ENCODE measurements at places on chromosomes 7 and 10. TPM values are rescaled to one million over a fixed set of nuclear protein-coding genes. Genes with fewer than 3 reads are reported as not detected.

DNA sequence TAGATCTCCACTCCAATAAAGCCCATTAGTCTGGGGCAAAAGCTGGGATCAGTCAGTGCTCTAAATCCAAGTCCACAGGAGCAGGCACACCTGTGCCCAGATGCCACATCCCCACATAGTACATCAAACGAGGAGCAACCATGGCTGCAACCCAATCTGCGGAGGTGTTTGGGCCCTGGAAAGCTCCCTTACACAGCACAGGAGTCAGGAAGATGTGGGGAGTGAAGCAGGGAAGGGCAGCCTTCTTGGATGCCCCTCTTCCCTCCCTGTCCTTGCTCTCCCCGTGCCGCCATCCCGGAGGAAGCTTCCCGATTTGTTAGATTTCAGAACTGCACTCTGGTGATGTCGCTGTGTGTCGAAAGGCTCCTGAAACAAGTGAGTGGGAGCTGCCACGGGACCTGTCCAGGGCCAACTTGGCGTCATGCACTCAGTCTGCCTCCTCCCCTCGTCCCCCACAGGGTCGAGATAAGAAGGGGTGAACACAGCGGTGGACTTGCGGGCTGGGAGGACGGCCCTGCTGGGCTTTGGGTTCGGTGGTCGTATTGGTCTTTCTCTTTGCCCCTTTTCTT is 230.6 kb upstream of the GRB10 start:
- DNase-seq, result no peak

DNA sequence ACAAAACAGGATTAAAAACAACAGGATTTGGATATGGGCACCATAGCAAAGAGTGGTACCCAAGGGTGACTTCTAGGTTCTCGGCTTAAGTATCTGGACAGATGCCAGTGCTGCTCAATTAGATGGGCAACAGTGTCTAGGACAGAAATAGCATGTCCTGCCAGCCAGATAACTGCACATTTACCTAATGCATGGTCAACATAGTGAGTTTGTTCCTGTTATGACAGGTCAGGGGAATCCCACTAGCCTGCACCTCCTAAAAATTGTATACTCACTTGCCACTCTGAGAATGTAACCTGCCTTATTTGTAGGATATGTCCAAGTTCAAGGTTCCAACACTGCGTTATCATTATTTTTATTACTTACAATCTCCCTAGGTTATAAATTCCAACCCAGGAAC is 471.7 kb downstream of the GRM8 start:
- DNase-seq, result no peak

DNA sequence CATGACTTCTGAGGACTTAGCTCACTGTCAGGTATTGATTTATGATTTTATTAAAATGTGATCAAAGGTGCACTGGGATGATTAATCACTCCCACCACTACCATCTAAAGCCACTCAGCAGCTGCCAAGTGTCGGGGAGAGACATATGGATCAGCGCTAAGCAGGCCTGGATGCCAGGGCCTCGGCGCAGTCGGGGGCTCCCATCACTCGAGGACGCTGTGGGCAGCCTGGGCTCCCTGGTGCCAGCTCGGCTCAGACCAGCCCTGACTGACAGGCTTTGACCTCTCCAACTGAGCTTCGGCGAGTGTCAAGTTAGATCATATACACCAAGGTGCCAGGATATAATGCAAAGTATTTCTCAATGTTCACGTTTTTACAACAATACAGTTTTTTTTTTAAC is 267.7 kb downstream of the ACTR3B start:
- no peak for DNase-seq

- DNase-seq, result no peak
Measured at GRCh38 chr10:112728997-112729396, 221.1 kb upstream of the TCF7L2 start.

GRCh38 chr7:11261470-11261869 is 287.8 kb downstream of the PHF14 start:
- DNase-seq, result no peak

DNA sequence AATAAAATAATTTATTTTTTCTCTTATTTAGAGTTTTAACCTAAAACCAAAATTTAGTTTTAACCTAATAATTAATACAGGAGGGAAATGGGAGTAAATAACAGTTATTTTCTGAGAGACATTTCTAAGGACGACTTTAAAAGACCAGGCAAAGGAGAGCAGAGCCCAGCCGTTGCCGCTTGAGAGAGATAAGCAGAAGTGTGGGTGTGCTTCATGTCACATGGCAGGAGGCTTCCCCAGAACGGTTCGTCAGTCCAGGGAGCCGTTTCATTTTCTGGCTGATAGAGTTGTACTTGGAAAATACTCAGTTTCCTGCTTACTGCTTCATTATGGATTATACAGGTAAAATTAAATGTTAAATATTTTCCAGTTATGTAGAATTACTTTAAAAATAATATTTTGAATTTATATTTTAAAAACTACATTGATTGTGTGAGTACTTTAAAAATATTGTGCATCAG is 61.4 kb downstream of the ST7 start:
- DNase-seq, result peak; percentile 40

DNA sequence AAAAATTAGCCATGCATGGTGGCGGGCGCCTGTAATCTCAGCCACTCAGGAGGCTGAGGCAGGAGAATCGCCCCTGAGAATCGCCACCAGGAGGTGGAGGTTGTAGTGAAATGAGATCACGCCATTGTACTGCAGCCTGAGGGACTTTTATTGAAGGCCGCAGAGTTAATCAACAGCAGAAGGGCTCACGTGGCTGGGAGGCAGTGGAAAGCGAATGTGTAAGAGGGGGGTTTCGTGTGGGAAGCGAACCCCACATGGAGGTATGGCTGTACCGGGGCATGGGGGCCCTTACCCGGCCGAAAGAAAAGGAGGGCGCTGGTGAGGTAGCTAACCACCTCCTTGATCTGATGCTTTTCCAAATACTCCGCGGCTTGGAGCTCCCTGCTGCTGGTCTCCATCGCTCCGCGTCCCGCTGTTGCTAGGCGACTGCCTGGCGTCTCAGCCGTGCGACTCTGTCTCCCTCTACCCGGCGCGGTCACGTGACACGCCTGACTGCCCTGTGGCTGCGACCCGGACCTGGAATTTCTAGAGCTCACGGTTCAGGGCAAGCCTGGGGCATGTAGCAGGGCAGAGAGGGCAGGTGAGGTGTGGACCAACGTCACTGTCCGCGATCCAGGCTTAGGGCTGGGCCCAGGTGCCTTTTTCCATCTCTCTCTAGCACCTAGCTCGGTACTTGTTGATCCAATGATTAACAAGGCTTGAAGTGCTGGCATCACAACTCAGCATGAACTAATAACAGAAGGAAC is at the start of gene EFCAB10:
EFCAB10 (minus strand) TSS at position 428 of the 746 bp plus-strand sequence; CDS start at position 398, 30 bp downstream.
- DNase-seq, result peak; percentile 64

- DNase-seq, result no peak
Measured at GRCh38 chr10:119782981-119783664, 57.3 kb downstream of the INPP5F start.

GRCh38 chr7:112212571-112212970 is 6.1 kb downstream of the ZNF277 start:
- no peak for DNase-seq

DNA sequence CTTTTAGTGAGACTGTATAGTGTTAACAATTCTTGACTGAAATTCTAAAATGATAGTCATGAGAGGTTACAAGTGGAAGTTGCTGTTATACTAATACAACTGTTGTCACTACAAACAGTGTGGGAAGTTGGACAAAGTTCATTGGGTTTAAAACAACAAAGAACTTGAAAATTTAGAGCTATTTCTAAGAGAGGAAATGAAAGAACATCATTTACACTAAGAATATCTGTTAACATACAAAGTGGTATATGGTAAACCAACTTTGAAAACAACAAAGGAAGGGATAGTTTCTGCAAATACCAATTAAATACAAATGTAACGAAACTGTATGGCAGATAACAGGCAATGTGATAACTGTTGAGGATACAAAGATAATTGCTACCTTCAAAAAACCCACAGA is 11.6 kb downstream of the MTPN start:
- no peak for DNase-seq

NACAD gene
- 1.0 TPM for total RNA-seq

VIM gene
- 326 TPM for total RNA-seq

All from colonic mucosa (tissue), 4 donors.